K562 (cell line): ENCODE measurements at places on chromosomes 6 and 20. TPM values are rescaled to one million over a fixed set of nuclear protein-coding genes. Genes with fewer than 3 reads are reported as not detected.

DNA sequence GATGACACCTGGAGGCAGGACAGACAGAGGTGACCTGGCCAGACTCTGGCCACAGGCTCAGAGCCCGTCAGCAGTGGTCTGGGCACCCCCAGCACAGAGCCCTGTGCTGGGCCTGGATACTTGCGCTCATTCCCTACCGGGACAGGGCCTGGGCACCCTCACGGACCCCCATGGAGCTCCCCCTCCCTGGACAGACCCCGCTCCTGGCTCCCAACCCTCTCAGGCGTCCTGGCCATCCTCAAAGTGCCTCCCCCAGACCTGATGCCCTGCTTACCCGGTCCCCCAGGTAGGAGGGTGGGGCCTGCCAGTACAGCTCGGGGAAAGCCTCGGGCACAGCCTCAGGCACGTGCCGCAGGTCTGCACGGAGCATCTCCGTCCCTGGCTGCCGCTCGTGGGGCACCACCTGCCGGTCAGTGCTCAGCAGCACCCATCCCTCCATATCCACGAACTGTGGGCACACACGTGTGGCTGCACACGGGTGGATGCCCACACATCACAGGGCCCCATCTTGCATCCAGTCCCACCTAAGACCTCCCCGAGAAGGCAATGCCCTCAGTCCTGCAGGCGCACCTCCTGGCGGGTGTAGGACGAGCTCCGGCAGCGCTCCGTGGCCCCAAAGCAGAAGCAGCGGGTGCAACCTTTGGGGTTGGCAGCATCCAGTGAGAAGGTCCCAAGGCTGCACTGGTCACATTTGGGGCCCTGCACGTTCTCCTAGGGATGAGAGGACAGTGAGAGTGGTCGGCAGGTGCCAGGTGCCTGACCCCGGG, 24.3 kb downstream of the ADRM1 start:
- DNase-seq: no peak

- no peak for DNase-seq
Measured at GRCh38 chr6:69917834-69918233, 51.5 kb downstream of the COL19A1 start.

DNA sequence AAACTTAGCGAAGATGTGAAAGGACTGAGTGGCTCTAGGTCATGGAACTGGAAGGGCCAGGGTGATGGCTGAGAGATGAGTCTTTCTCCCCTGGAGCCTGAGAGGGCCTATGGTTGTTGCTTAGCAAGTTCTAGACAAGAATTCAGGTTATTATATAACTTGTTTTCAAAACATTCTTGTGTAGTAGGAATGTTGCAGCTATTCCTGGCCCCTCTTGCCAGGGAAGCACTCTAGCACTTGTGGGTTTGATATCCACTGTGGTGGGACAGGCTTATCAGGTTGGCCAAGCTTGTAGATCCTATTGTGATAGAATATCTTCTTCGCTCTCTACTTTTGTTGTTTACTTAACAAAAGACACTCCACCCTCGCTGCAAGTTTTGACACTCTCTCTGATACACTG, 211.8 kb upstream of the CITED2 start:
- DNase-seq: no peak

DNA sequence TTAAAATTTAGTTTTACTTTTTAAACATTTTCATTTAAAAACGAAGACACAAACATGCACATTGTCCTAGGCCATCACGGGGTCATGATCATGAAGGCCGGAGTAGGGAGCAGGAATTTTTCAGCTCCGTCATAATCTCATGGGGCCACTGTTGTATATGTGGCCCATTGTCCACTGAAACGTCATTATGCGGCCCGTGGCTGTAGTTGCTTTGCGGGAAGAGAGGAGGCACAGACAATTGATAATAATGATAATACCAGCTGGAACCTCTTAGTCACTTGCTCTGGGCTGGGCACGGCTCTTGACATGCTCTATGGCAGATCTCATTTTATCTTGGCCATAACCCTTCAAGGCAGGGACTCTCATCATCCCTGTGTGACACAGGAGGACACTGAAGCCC, 56.5 kb upstream of the FNDC1 start:
- DNase-seq: no peak

DNA sequence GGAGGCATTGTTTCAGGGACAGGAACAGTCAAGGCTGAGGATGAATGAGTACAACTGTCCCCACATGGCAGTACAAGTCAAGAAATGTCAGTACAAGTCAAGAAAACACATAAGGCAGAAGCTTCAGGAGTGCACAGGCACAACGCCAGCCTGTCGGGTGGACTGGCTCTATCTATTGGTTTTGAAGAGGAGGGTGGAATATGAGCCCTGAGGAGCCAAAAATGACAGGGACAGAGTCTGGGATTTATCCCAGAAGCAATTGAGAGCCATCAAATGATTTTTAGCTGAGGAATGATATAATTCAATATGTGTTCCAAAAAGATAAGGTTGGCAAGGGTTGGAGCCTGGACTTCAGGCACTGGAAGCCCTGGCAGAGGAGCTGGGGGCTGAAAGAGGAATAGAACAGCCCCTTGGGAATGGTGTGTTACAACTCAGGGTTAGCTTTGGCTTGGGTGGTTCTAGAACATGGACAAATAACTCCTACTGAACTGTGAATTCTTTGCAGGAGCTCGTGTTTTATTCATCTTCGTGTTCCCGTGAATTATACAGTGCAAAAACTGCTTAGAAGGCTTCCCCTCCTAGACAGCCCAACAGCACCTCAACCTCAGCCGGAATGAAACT, 425.7 kb upstream of the ARID1B start:
- DNase-seq: no peak

DNA sequence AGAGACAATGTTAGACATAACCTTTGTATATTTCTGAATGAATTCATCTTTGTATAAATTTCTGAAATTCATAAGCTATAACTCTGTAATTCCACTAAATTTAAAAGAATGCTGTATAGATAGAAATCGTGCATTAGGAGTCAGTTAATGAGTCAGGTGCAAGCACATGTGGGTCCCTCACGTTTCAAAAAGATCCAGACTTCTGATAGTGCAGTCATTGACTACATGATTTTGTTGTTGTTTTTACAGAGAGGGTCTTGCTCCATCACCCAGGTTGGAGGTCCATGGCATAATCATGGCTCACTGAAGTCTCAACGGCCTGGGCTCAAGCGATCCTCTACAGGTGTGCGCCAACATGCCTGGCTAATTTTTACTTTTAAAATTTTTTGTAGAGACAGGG, 14.6 kb downstream of the ESF1 start:
- DNase-seq: no peak

The KCNS1 gene
- total RNA-seq: not detected in 2 replicates

The DZANK1 gene
- total RNA-seq: 0.13 and 0.29 TPM in 2 replicates

The SYCP2 gene
- total RNA-seq: 0.64 and 1.5 TPM in 2 replicates

The TLDC2 gene
- not detected in 2 replicates for total RNA-seq

The KCNQ2 gene
- total RNA-seq: 0.13 and 0.40 TPM in 2 replicates

The KCNK16 gene
- not detected in 2 replicates for total RNA-seq
